Activated CD4-positive, alpha-beta T cell treated with anti-CD3 and anti-CD28 coated beads, Interleukin-2, amount 10 ng/mL, durations not matched to agents 7 days and 5 days (primary cell): ENCODE measurements at places on chromosomes 3 and 15. TPM values are rescaled to one million over a fixed set of nuclear protein-coding genes. Genes with fewer than 3 reads are reported as not detected.

- H3K27ac ChIP-seq: no peak overlapping the region
- H3K36me3 ChIP-seq: no peaks in the 10 kb centered on the region
- no peak for DNase-seq
- no peaks in the 10 kb centered on the region for H3K4me1 ChIP-seq
Measured at GRCh38 chr3:141110322-141110721, 59.2 kb downstream of the SPSB4 start.

GRCh38 chr15:47744496-47744895 is 27.2 kb downstream of the SEMA6D start:
- H3K27ac ChIP-seq: no peak overlapping the region
- H3K4me1 ChIP-seq: no peaks in the 10 kb centered on the region
- H3K27me3 ChIP-seq: no peaks in the 10 kb centered on the region
- H3K36me3 ChIP-seq: no peaks in the 10 kb centered on the region

- peak; percentile 50 for DNase-seq
- H3K4me1 ChIP-seq: peaks cover 34% of the 10 kb centered on the region
- H3K36me3 ChIP-seq: peaks cover 3% of the 10 kb centered on the region
- no peaks in the 10 kb centered on the region for H3K27me3 ChIP-seq
- H3K4me3 ChIP-seq: peak overlapping the region; percentile 83
Measured at GRCh38 chr3:15206662-15207576, 873 bp downstream of the CAPN7 start.

GRCh38 chr3:20930034-20930433 is 744.0 kb upstream of the SGO1 start:
- no peaks in the 10 kb centered on the region for H3K27me3 ChIP-seq
- no peak overlapping the region for H3K27ac ChIP-seq
- no peak for DNase-seq

Gene SAMD7
- total RNA-seq: not detected

GRCh38 chr15:88126695-88127431 is 129.7 kb downstream of the NTRK3 start:
- H3K4me1 ChIP-seq: no peaks in the 10 kb centered on the region
- peaks cover 5% of the 10 kb centered on the region for H3K27me3 ChIP-seq
- no peak overlapping the region for H3K4me3 ChIP-seq
- H3K27ac ChIP-seq: no peak overlapping the region
- H3K36me3 ChIP-seq: no peaks in the 10 kb centered on the region

Gene TMC3
- not detected for total RNA-seq

- peaks cover 29% of the 10 kb centered on the region for H3K4me1 ChIP-seq
- peaks cover 27% of the 10 kb centered on the region for H3K27me3 ChIP-seq
- no peak overlapping the region for H3K4me3 ChIP-seq
Measured at GRCh38 chr15:70234256-70234905, 136.7 kb upstream of the TLE3 start.

DNA sequence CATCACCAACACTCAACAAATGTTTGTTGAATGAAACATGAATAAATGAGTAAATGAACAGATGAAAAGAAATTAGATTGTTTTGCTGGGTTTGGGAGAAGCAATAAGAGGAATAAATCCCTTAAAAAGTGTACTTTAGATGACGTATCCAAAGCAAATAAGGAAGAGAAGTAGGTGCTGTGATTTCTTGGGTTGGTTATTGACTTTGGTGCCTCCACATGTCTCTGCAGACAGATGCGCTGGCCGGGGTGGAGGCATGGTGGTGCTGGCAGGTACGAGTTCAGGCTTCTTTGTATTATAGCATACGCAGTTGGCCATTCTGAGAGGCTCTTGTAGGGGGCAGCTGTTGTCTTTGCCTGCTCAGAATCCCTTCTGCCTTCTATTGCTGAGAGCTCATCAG is 178.9 kb downstream of the POLR2M start:
- no peaks in the 10 kb centered on the region for H3K36me3 ChIP-seq
- H3K27ac ChIP-seq: no peak overlapping the region
- no peaks in the 10 kb centered on the region for H3K4me1 ChIP-seq

Gene CCDC50
- total RNA-seq: 22.0 TPM

Gene IL5RA
- not detected for total RNA-seq

DNA sequence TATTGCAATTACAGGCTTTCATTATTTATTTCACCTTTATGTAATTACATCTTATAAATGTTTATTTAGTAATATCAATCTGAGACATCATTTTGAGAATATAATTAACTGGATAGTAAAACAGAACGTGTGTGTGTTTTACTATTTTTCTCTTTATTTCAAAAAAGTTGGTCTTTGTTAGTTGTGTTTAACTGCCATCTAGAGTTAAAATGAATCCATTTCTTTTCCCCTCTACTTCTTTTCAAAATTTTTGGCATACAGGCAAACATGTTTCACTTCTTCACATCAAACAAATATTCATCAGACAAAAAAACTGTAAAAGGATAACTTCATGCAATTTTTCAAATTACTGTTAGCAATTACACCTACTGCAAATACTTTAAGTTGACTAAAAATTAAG is 61.1 kb downstream of the FEZF2 start:
- peaks cover 3% of the 10 kb centered on the region for H3K27me3 ChIP-seq
- H3K4me3 ChIP-seq: no peak overlapping the region
- DNase-seq: no peak
- H3K4me1 ChIP-seq: no peaks in the 10 kb centered on the region
- no peaks in the 10 kb centered on the region for H3K36me3 ChIP-seq

DNA sequence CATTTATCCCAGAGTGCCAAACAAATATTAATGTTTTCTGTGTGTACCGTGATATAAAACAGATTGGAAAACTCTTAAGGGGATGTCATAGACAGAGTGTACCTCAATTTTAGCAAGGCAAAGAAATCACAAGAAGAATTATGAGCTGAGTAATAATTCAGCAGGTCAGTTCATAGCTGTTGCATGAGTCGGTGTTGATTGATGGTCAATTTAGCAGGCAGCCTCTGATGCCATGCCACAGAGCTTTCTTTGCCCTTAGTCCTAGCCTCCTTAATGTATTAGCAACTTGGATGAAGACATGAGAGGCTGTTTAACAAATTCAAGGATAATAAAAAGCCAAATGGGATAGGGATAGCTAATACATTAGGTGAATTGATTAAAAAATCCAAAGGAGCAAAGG is 6.8 kb downstream of the SLC35A5 start:
- H3K27me3 ChIP-seq: no peaks in the 10 kb centered on the region
- H3K27ac ChIP-seq: no peak overlapping the region
- H3K4me3 ChIP-seq: no peak overlapping the region
- no peak for DNase-seq
- peaks cover 16% of the 10 kb centered on the region for H3K4me1 ChIP-seq

Gene LDHAL6B
- not detected for total RNA-seq

GRCh38 chr3:88057630-88058305 is 1.0 kb downstream of the CGGBP1 start:
- peaks cover 51% of the 10 kb centered on the region for H3K4me1 ChIP-seq
- DNase-seq: peak; percentile 8
- peaks cover 41% of the 10 kb centered on the region for H3K36me3 ChIP-seq
- peak overlapping the region; percentile 90 for H3K4me3 ChIP-seq
- no peaks in the 10 kb centered on the region for H3K27me3 ChIP-seq

- no peak for DNase-seq
- H3K4me3 ChIP-seq: no peak overlapping the region
- H3K27ac ChIP-seq: no peak overlapping the region
- no peaks in the 10 kb centered on the region for H3K36me3 ChIP-seq
- peaks cover 30% of the 10 kb centered on the region for H3K27me3 ChIP-seq
Measured at GRCh38 chr3:170830580-170830979, 39.4 kb downstream of the RPL22L1 start.

Gene SENP8
- total RNA-seq: 1.2 TPM

GRCh38 chr3:135451037-135451785 is 514.3 kb upstream of the PPP2R3A start:
- H3K36me3 ChIP-seq: no peaks in the 10 kb centered on the region
- H3K27ac ChIP-seq: no peak overlapping the region
- no peak for DNase-seq
- no peaks in the 10 kb centered on the region for H3K27me3 ChIP-seq
- no peak overlapping the region for H3K4me3 ChIP-seq

- H3K27ac ChIP-seq: no peak overlapping the region
- H3K4me1 ChIP-seq: peaks cover 10% of the 10 kb centered on the region
- no peak for DNase-seq
- peaks cover 47% of the 10 kb centered on the region for H3K27me3 ChIP-seq
Measured at GRCh38 chr15:38421069-38421690, 32.7 kb upstream of the FAM98B start.

DNA sequence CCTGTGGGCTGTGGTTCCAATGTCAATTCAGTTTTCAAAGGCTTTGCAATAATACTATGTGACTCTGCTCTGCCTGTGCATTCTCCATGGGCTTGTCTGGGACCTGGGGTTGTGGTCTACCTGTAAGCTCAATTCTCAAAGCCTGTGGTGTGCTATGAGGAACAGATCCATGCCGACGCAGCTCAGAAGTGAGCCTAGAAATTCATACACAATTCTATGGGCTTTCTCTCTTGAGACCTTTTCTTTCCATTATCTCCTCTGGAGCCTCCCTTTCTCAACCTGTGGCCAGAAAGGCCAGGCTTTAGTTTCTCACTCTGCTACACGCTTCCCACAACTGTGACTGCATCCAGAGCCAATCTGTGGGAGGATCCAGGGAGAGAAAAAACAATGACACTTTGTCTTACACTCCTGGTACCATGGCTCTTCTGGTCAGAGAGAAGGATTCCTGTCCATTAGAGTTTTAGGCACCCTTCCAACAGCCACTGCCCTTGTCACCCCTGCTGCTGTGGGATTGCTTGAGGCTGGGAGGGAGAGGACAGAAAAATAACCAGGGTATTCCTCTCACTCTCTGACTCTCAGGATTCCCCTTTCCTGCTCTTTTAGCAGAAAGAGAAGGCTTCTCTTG is 34.1 kb upstream of the KLF13 start:
- H3K27me3 ChIP-seq: peaks cover 61% of the 10 kb centered on the region
- peaks cover 3% of the 10 kb centered on the region for H3K36me3 ChIP-seq
- no peak overlapping the region for H3K27ac ChIP-seq
- H3K4me3 ChIP-seq: no peak overlapping the region
- H3K4me1 ChIP-seq: peaks cover 1% of the 10 kb centered on the region

Gene TTLL13
- 0.87 TPM for total RNA-seq

Gene ROPN1
- total RNA-seq: not detected

DNA sequence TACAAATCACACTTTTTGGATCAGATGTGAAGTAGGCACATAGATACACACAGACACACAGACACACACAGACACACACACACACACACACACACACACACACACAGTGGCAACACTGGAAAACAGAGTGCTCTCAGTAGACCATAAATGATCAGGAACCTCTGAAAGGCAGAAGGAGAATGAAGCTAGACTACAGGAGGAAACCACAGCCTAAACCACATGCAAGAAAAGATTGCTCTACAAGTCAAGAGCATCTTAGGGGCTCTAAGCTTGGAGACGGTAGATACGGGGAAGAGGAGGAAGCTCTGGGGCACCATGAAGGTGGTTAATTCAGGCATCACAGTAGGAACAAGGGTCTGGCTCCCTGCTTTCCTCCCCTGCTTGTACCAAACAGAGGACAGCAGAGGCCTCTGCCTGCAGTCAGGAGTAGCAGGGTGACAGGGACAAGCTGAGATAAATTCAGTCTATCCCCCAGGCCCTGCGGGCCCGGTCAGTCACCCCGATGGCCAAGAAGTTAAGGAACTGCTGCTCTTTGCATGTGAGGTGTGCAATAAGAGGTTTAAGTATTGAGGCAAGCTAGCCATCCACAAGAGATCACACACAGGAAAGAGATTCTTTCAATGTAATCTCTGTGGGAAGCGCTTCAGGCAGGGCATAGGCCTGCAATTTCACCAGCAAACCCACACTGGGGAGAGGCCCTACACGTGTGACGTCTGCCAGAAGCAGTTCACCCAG is 23.5 kb upstream of the ARPIN start:
- no peaks in the 10 kb centered on the region for H3K36me3 ChIP-seq
- H3K27me3 ChIP-seq: peaks cover 10% of the 10 kb centered on the region
- H3K27ac ChIP-seq: peak overlapping the region; percentile 15
- H3K4me1 ChIP-seq: peaks cover 27% of the 10 kb centered on the region
- peak; percentile 66 for DNase-seq

GRCh38 chr15:60830479-60830878 is 351.5 kb upstream of the ICE2 start:
- no peaks in the 10 kb centered on the region for H3K4me1 ChIP-seq
- H3K27ac ChIP-seq: no peak overlapping the region
- H3K4me3 ChIP-seq: no peak overlapping the region

GRCh38 chr15:87155771-87156170 is 1076.1 kb downstream of the AGBL1 start:
- H3K4me3 ChIP-seq: no peak overlapping the region
- H3K27me3 ChIP-seq: no peaks in the 10 kb centered on the region
- DNase-seq: no peak
- no peaks in the 10 kb centered on the region for H3K4me1 ChIP-seq
- no peaks in the 10 kb centered on the region for H3K36me3 ChIP-seq

Gene MKRN2OS
- not detected for total RNA-seq

- H3K27me3 ChIP-seq: no peaks in the 10 kb centered on the region
- H3K27ac ChIP-seq: no peak overlapping the region
- no peak overlapping the region for H3K4me3 ChIP-seq
- no peaks in the 10 kb centered on the region for H3K36me3 ChIP-seq
- no peak for DNase-seq
Measured at GRCh38 chr15:96020133-96020532, 310.4 kb upstream of the NR2F2 start.

Gene LTF
- not detected for total RNA-seq

DNA sequence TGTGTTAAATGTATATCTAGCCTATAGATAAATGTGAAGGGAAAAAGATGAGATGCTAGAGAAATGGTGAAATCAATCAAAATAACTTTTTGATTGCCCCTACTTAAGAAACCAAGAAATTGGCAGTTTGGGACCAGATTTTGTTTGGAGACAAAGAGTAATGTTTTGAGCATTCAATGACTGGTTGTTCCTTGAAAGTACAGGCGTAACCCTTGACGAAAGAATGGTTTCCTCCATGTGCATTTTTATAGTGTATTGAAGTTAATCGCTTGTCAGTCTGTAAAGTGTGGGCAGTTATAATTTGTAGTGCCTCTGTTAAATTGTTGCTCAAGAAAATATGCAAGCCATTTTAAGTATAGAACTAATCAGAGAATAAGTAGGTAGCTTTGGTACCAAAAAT is 1.2 kb downstream of the KIF23 start:
- no peak for DNase-seq
- H3K27me3 ChIP-seq: no peaks in the 10 kb centered on the region
- H3K4me1 ChIP-seq: peaks cover 45% of the 10 kb centered on the region
- H3K36me3 ChIP-seq: peaks cover 36% of the 10 kb centered on the region

DNA sequence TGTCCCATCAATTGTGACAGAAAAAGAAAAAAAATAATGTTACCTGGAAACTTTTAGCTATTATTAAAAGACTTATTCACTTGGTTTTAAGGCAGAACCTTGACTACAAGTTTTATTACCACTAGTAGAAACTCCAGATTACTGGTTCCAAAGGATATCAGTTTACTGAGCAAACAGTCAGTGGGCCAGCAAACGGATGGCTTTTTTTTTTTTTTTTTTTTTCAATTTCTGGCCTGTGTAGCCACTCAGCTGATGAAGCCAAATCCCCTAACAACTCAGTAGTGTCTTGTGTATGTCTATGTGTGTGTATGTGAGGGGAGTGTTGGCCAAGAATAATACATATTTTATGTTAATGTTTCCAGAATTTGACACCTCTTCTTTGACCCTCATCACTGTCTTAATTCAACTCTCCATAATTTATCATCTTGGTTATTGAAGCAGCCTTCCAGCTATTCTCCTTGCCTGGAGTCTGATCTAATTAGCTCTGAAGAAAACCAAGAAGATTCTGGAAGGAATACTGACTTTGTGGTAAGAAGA is 724.9 kb downstream of the NSUN3 start:
- no peak for DNase-seq
- no peaks in the 10 kb centered on the region for H3K27me3 ChIP-seq
- no peak overlapping the region for H3K4me3 ChIP-seq
- no peaks in the 10 kb centered on the region for H3K4me1 ChIP-seq
